ENCODE measurements at places on chromosomes 6 and 20.

DNA sequence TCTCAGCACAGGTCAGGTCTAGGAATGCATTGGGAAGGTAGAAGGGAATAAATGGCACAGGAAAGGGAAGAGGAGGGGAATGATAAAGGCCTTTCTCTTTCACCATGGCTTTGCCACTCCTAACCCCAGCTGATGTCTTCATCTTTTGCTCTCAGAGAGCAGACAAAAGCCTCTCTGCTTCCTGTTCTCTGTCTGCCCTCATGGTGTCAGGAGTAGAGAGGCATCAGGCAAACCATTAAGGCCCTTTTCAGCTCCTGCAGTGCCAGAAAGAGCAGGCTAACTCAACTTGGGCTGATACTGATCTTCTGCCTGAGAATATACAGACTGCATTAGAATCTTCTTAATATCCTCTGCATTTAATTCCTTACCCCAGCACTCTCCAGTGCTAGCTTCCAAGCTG lies 48.0 kb upstream of the STXBP5 start:
- no peak for DNase-seq

GRCh38 chr6:148830614-148831013 lies 83.8 kb downstream of the UST start:
- no peak for DNase-seq

GRCh38 chr6:50905297-50905696 lies 86.6 kb downstream of the TFAP2B start:
- DNase-seq, result no peak

DNA sequence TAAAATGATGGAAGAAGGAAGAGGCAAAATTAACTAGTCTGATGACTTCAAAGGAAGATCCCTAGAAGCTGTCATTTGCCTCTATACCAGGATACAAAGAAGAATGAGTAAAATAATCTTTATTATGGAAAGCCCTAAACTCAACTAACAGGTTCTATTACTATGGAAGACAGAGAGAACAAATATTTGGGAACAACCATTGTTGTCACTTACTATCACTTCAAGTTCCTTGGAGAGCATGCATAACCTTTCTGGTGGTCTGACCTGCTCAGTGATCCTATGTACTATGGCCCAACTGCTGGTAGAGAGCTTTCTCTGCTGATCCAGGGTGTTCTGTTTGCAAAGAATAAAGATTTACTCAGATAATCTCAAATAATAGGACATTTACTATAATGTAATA lies 62.8 kb upstream of the TASP1 start:
- DNase-seq, result no peak

DNA sequence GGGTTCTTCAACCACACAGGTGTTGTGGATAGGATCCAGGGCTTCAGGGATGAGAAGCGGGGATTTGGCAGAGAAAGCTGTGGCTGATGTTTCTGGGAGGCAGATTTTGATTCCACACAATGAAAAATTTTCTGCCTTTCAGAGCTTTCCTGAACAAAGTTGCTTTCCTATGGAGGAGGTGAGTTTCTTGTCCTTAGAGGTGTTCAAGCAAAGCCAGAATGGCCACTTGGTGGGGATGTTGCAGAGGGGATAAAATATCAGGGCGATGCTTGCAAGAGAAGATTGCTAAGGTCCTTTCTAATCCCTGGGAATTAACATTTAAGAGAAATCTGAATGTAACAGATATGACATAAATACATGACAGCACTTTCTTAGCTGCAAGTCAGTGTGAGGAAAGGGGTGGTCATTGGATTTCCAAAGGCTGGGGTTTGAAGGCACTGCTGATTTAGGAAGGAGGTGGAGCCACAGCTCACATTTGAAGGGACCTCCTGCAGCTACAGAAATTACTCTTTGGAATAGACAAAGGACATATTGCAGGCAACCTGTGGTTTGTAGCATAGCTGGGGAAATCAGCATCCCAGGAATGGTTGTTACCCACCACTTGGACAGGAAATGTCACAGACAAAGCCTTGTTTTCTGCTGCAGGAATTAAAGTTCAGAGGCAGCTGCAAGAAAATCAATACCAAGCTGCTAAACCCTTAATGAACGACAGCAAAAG lies 271.1 kb upstream of the CHD6 start:
- DNase-seq, result no peak

DNA sequence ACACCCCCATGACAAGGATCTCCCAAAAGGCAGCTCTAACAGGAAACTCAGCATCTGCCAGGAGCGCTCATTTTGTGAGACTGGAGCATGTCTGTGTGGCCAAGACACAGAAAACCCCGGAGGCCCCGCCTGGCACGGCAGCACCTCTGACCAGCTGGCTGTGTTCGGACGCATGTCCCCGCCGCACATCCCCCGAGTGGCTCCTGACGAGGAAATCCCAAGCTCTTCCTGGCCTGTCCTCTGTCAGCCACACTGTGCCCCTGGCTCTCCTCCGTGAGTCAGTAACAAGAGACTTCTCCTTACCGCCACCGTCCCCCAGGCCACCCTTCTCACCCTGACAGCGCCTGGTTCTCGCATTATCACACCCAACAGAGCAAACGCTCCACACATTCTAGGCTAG lies 14.4 kb downstream of the SLC2A4RG start:
- no peak for DNase-seq

DNA sequence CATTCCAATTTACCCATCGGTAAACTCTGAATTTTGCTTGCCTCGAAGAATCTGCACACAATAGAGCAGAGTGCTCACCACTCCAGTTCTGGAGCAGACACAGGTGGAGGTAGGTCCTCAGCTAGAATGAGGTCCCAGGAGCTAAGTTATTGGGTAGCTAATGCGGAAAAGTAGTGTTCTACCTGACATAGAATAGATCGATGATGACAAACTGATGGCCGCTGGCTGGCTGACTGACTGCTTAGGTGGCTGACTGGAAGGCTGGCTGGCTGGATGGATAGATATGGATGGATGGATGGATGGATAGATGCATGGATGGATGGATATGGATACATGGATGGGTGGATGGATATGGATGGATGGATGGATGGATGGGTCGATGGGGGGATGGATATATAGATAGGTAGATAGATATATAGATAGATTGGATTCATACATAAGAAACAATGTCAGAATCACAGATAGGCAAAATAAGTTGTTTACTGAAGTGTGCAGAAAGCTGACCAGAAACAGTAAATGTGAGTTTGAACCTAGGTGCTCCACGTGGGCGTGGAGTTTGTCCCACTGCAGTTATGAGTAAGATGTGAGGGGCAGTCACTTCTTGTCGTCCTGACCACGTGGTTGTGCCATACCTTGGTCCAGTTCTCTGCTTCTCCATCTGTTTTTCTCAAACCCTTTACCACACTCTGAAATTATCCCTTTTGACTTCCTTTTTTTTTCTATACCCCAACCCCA lies 62.1 kb downstream of the TBXT start:
- no peak for DNase-seq

GRCh38 chr6:14545496-14545895 lies 427.9 kb downstream of the CD83 start:
- DNase-seq, result no peak

DNA sequence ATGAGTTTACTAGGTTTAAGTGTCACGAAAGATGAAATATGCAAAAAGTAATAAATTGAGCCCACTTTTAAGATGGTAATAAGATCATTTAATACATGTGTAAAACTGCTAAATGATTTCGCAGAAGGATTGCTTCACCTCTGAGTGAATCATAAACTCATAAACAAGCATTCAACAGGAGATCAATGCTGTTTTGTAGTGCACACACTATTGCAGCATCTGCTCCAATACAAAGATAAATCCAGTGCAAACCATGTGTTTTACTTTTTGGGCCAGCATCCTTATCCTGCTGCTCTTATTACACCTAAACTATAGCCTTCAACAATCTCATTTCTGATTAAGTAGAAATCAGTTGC lies 400.1 kb downstream of the NKAIN2 start:
- DNase-seq, result no peak

- DNase-seq, result no peak
Observed at GRCh38 chr6:36539814-36540568, 7.3 kb downstream of the STK38 start.

DNA sequence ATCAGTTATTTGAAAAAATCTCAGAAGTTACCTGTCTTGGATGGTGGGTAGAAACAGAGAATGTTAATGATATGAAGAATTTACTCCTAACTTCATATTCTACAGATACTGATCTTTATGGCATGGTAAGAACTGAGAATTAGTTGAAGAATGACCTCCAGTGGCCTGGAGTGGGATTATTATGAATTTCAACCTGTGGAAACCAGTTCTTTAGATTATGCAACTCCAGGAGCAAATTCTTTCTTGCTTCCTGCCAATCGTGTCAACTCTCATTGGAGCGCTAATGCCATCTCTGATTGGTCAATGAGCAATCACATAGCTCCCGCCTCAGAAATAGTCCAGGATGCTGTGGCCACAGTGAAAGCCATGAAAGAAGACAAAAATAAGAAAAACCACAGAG lies 40.6 kb downstream of the LYRM2 start:
- no peak for DNase-seq

GRCh38 chr6:29793036-29793356 lies 34.6 kb upstream of the HLA-G start:
- no peak for DNase-seq

- no peak for DNase-seq
Observed at GRCh38 chr6:142349215-142349823, 47.5 kb downstream of the ADGRG6 start.

GRCh38 chr6:121430514-121431460 lies 4.7 kb upstream of the GJA1 start:
- no peak for DNase-seq

- no peak for DNase-seq
Observed at GRCh38 chr6:31689249-31690110, 8.6 kb upstream of the LY6G5C start.

GRCh38 chr20:8073024-8073832 lies 53.7 kb upstream of the TMX4 start:
- DNase-seq, result no peak

GRCh38 chr20:63835021-63835858 lies 4.2 kb upstream of the ZBTB46 start:
- DNase-seq, result no peak

GRCh38 chr6:14540276-14540675 lies 422.7 kb downstream of the CD83 start:
- no peak for DNase-seq

DNA sequence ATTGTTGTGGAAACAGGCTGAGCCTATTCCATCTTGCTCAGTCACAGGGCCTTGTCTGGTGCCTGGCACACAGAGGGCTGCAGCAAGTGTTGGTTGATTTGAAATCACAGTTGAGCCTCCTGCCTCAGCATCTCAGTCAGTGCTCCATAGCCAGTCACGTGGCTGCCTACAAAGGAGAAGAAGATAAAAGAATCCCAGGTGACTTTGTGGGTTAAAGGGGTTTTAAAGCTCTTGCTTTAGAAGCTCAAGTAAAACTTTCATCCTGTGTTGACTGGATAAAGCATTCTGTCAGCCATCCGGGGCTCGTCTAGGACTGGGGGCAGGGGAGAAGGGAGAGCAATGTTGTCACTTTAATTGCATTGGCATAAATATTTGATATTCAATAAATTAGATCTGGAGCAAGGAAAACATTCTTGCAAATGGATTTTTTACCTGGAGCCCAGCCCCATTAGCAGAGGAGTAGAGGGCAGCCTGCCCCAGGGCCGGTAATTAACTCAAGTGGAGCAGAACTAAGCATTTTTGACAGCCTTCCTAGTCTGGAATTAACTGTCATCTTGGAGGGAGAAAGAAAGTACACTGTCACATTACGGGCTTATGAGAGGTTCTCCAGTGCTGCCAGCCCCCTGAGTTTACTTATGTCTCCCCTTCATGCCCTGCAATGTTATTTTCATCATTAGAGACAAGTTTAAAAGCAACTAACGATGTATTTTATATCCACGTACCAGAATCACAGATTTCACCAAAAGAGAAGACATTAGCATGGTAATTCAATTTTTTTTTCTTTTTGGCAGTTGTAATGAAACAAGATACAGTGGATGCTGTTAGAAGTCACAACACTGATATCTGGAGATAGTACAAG lies 71.7 kb upstream of the GTSF1L start:
- no peak for DNase-seq

DNA sequence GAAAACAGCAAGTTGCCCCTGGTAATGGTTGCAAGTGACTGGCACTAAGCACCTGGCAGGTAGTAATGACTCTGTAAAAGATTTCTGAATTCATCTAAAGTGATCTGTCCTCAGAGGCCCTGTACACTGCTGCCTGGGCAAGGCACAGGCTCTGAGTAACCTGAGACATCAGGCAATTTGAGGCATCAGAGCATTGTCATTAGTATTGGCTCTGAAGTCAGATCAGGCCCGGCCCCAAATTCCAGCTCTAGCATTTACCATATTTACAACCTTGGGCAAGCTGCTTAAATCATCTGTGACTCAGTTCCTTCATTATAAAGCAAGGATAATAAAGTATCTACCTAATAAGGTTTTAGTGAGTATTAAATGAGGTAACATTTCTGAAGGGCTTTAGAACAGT lies 17.3 kb upstream of the TENT5A start:
- no peak for DNase-seq

- no peak for DNase-seq
Observed at GRCh38 chr6:46985943-46986342, 56.2 kb downstream of the ADGRF1 start.

- no peak for DNase-seq
Observed at GRCh38 chr6:34993213-34993612, 104.2 kb downstream of the ANKS1A start.

GRCh38 chr20:24432046-24432442 lies 37.4 kb upstream of the SYNDIG1 start:
- DNase-seq, result no peak

DNA sequence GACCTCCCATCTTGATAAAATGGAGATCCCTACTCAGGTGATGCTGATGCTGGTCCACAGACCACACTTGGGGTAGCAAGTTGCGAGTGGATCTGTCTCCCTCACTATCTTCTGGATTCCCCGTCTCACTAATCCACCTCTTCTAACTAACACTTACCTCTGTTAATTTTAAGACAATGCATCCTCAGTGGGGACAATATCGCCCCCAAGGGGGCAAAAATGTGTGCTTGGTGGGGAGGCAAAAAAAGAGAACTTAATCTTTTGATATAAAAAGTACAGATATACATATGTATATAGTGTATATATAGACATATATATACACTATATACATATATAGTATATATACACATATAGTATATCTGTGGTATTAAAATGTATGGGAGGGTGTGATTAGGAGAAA lies 4.3 kb downstream of the LRFN2 start:
- DNase-seq, result no peak

DNA sequence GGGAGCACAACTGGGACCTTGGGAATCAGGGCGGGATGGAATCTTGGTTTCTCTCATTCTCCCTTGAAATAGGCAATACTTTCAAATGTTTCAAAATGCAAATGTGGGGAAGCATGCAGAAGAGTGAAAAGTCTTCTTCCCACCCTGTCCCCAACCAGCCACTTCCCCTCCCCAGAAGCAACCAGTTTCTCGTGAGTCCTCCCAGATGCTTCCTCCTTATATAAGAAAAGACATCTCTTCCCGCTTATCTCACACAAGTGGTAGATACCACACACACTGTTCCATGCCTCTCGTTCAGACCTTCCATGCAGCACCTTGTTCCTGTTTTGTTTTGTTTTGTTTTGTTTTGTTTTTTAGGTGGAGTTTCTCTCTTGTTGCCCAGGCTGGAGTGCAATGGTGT lies 25.1 kb downstream of the HCK start:
- no peak for DNase-seq

GRCh38 chr6:159978291-159979135 lies 9.6 kb downstream of the IGF2R start:
- no peak for DNase-seq

- DNase-seq, result no peak
Observed at GRCh38 chr6:68975064-68975463, 340.0 kb downstream of the ADGRB3 start.

- no peak for DNase-seq
Observed at GRCh38 chr6:162618448-162619002, 109.0 kb downstream of the PRKN start.
